ENCODE measurements at places on chromosomes 7 and 10. TPM values are rescaled to one million over a fixed set of nuclear protein-coding genes. Genes with fewer than 3 reads are reported as not detected.

The FOXP2 gene
- total RNA-seq: 17.6 TPM

The LSM5 gene
- total RNA-seq: 21.1 TPM

The SPDYE16 gene
- 0.48 TPM for total RNA-seq

The PRRT4 gene
- total RNA-seq: 5.8 TPM

The PRSS1 gene
- 6.3 TPM for total RNA-seq

The C7orf57 gene
- not detected for total RNA-seq

The MCM10 gene
- total RNA-seq: 0.81 TPM

The CLRN3 gene
- total RNA-seq: not detected

The NPC1L1 gene
- 0.39 TPM for total RNA-seq

The CCDC172 gene
- total RNA-seq: not detected

The SPDYE6 gene
- not detected for total RNA-seq

The IPMK gene
- total RNA-seq: 8.1 TPM

The NPVF gene
- not detected for total RNA-seq

The SUN3 gene
- total RNA-seq: not detected

The SFRP4 gene
- total RNA-seq: 302 TPM

The STEAP1B gene
- 2.8 TPM for total RNA-seq

The CALHM1 gene
- total RNA-seq: not detected

The ABCB1 gene
- 10.6 TPM for total RNA-seq

The NPFFR1 gene
- total RNA-seq: 0.06 TPM

The WDR37 gene
- total RNA-seq: 25.9 TPM

The SPDYE2B gene
- not detected for total RNA-seq

The STAG3 gene
- 0.96 TPM for total RNA-seq

The ABCB4 gene
- 7.4 TPM for total RNA-seq

The CAV2 gene
- 131 TPM for total RNA-seq

The ADAMTS14 gene
- 0.62 TPM for total RNA-seq

The PON3 gene
- total RNA-seq: 0.55 TPM

The MYL7 gene
- total RNA-seq: not detected

The LIPN gene
- 0.58 TPM for total RNA-seq

The PLXDC2 gene
- 87.1 TPM for total RNA-seq

The OR6V1 gene
- not detected for total RNA-seq

The SPDYE5 gene
- not detected for total RNA-seq

The OPN1SW gene
- total RNA-seq: not detected

The FFAR4 gene
- 0.16 TPM for total RNA-seq

The SPDYE11 gene
- not detected for total RNA-seq
